NCI-H510A (cell line): ENCODE measurements at places on chromosomes 3 and 15.

- no peak for DNase-seq
Observed at GRCh38 chr15:74320352-74321247, 46.8 kb downstream of the CYP11A1 start.

DNA sequence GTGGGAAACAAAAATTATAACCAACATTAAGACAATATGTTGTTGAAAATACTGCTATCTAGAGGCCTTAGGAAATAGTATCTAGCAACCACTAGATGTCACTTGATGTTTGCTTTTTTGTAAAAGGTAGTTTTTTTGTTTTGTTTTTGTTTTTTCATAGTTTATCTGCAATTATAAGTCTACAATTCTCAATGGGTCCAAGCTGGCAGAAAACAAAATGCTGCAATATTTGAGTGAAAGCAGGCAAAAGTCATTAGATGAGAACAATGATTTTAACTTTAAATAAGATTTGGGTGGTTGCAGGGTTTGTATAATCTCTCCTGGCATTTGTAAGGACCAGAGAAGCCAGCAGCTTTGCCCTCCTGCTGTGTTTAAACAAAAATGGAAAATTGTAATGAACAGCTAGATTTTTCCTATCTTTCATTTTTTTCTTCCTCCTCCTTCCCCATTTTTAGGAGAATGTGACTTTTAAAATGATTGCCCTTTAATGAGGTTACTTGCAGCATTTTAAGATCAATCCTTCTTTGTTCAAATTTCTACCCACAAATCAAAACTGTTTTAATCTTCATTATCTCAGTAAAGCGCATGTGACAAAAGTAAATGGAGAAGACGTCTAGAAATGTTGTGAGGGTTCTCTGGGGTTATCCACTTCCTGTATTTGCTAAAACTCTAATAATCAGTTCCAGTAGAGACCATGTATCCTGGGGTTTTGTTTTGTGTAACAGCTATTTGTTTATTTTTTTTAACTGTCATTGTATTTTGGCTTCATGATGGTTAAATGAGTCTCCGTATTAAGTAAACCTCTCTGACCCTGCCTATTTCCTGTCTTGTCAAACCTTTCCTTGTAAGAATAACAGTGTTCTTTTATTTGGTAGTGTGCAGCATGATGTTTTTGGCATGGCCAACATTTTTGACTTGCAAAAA lies 27.3 kb downstream of the DUT start:
- no peak for DNase-seq

DNA sequence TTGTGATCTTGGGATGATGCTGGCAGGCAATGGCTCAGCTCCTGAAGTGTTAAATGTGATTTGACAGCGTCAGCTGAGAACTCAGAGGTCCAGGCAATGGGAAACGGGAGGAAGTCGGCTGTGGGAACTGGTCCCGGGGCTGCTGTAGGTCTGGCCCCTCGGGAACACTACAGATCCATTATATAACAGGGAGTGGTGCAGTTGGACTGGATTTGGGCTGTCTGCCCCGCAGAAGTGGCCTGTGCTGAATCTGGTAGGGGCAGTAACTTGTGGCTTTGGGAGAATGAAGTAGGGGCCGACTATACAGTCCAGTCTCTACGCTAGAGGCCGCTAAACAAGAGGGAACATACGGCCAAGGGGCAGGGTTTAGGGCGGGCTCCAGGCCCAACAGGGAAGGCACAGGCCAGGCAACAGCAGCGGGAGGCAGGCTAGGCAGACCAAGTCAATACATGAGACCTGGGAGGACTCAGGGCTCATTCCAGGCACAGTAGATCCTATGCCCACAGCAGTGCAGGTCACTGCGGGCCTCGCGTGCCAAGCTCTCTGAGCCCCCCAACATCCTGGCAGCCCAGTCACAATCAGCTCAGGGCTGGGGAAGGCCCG lies 20.3 kb upstream of the IL16 start:
- no peak for DNase-seq

- no peak for DNase-seq
Observed at GRCh38 chr3:144942093-144942837, 970.6 kb downstream of the DIPK2A start.

GRCh38 chr3:129577366-129577765 lies 29.1 kb downstream of the PLXND1 start:
- DNase-seq, result peak; percentile 47

GRCh38 chr15:98311566-98312188 lies 336.7 kb upstream of the IGF1R start:
- no peak for DNase-seq

DNA sequence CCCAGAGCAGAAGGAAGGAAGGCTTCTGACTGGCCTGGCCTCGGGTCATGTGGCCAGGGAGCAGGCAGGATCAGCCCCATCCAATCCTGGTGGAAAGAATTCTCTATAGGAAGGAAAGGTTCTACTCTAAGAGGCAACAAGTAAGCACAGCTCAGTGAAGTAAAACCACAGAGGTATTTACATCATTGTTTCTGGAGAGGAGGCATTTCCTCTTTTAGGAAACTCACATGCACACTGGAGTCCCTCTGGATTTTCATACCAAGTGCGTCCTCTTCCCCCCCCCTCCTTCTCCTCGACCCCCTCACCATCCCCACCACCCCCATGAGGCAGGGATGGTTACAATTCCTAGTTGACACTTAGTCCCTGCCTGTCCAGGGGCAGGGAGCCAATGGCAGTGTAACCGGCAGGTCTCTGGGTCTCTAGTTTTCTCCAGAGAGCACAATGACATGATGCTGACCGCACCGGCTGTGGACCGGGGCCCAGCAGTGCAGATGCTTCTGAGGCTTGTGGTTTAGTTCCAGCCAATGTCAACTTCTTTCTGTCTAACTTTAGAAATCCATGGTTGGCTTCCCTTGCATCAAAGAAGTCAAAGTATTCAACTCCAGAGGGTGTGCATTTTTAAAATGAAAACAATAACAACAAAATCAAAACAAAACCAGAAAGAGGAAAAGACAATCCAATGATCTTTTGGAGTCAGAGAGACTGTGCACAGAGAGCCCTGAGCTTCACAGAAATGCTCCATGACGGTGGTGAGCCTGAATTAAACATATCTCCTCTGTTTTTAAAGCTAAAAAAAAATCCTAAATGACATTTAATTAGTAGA lies 230.3 kb upstream of the TLE3 start:
- DNase-seq, result no peak

GRCh38 chr3:14988988-14989394 lies 41.6 kb downstream of the NR2C2 start:
- DNase-seq, result peak; percentile 48

- DNase-seq, result no peak
Observed at GRCh38 chr15:96358001-96358801, 27.7 kb downstream of the NR2F2 start.

GRCh38 chr3:188683032-188683521 lies 488.7 kb upstream of the TPRG1 start:
- DNase-seq, result no peak

GRCh38 chr15:51049081-51049480 lies 45.6 kb downstream of the TNFAIP8L3 start:
- no peak for DNase-seq

DNA sequence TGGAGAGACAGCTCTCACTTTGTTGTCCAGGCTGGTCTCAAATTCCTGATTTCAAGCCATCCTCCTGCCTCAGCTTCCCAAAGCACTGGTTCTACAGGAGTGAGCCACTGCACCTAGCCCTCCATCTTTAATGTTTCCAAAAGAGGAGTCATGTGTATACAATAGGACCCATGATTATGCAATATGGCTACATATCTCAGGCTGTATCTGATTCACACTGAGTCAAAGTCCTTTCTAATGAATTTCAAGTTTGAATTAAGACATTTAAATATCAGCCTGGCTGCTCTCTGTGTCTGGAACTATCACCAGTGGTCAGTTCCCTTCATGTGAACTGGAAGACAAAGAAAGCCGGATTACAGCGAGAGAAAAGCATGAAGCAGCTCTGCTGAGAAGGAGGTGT lies 90.5 kb downstream of the MINAR1 start:
- no peak for DNase-seq

DNA sequence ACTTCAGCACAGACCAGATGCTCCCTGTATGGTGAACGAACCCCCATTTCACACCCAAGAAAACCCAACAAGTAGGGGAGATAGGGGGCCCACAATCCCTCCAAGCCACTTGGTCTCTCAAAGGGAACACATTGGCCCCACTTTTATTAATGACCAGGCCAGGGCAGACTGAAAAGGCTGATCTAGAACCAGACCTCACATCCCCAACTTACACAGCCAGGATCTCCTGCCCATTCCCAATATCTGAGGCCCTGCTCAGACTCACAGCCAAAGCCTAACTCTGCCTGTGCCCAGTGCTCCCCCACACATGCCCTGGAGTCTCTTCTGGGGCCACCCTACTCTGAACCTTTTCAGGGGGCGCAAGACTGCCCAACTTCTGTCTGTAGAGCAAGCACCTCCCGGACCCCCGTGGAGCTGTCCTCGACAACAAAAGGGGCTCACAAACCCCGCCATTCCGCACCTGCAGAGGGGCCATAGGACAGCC lies 1.8 kb downstream of the PLXNB1 start:
- no peak for DNase-seq

DNA sequence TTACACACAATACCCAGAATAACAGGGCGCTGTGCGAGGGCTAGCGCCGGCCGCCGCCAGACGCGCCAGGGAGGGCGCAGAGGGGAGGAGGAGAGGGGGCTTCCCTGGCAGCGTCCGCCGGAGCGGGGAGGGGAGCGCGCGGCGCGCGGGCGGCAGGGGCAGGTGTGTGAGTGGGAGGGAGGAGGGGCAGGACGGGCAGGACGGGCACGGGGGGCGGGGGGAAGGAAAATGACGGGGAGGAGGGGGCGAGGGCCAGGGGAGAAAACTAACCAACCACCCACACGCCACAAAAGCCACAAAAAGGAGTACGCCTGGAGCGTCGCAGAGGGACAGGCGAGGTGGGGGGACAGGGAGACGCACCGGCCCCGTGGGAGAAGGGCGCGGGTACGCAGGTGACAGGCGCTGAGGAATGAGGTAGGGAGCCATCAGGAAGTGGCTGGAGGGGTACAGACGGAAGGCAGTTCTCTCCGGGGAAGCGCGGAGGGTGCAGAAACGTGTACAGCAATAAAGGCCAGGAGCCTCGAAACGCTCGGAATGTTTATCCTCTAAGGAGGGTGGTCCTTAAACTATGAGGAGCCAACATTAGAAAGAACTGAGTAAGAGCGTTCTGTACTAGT lies 610 bp upstream of the SATB1 start:
- peak; percentile 73 for DNase-seq

DNA sequence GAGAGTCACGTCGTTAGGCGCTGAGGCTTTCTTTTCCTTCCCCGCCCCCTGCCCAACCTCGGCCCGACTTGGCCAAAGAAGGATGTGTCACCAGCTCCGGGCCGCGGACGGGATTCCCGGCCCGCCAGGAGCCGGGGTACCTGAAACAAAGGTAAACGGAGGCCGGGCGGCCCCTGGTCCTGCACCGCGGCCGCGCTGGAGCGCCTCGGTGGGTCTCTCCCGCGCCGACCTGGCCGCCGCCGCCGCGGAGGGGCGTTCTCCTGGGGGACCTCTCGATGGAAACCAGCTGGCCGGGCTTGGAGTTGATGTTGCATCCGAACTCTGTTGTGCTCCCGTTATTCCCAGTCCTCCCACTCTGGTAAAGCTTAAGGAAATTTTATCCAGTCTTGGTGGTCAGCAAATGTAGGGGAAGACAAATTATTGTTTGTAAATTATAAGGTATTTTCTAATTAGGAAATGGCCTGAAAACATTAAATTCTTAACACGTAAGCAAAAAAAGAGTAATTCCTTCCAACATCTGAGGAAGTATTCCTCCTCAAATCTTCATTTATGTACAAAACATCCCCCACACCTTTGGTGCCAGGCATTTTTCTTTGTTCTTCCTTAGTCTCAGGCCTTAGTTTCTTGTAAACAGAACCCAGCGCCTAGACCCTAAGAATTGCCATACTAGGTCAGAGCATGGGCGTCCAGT lies 888 bp downstream of the PPP2R3A start:
- DNase-seq, result no peak

DNA sequence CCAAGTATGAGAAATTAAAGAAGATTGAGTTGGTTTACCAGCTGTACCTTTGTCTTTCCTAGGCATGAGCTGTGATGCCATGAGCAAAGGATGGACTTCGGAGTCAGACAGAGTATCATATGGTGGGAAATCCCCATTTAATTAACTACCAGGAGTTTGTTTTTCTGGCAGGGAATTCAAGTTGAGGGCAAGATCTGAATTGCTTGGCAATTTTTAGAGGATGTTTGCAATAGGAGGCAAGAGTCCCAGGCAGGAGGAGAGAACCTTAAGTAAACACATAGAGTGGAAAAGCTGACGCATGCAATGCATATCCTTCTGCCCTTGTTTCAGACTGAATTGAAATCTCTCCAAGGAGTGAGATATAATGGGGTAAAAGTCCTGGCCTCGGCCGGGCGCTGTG lies 569.7 kb upstream of the MDFIC2 start:
- DNase-seq, result no peak

GRCh38 chr3:11156026-11156410 lies 1.7 kb downstream of the HRH1 start:
- DNase-seq, result no peak

- DNase-seq, result peak; percentile 53
Observed at GRCh38 chr15:67863442-67863987, 23.7 kb upstream of the RNU6-1 start.

GRCh38 chr15:59313641-59314332 lies 58.9 kb downstream of the MYO1E start:
- DNase-seq, result peak; percentile 38

GRCh38 chr3:18135060-18135814 lies 289.9 kb downstream of the SATB1 start:
- DNase-seq, result no peak

DNA sequence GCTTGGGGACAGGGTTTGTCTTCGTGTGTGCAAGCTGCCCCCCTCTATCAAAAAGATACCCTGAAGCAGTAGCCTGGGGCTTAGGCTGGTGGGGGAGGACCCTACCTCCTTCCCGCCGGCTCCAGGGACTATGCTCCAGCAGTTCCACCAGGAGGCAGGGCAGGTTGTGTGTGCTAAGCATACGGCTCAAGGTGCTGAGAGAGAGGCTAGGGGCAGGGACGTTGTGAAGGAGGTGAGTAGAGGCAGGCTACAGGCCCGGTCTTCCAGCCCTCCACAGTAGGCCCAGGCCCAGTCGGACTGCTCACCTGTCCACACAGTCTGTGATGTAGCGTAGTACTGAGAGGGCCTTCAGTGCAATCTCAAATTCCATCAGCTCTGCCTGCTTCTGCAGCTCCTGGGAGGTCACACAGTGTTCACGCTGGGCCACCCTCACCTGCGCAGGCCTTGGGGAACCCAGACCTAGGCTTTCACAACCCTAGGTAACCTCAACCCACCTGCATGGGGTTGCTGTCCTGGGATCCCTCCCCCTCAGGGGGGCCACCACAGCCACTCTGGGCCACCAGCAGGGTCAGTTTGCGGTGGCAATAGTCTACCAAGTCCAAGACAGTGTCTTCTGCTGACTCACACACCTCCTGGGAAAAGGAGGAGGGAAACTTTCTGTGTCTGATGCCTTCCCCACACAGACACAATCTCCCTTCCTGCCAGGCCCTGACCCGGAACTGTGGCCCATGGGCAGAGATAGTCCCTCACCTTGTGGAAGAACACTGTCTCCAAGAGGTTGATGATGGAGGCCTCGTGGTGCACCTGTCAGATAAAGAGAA lies 2.4 kb upstream of the RASSF1 start:
- DNase-seq, result no peak

- DNase-seq, result no peak
Observed at GRCh38 chr3:177491296-177492032, 294.2 kb upstream of the TBL1XR1 start.

GRCh38 chr15:45136378-45136764 lies 6.6 kb downstream of the DUOX1 start:
- no peak for DNase-seq
